Ovary (tissue), 10 donors: ENCODE measurements at places on chromosomes 12 and 14. TPM values are rescaled to one million over a fixed set of nuclear protein-coding genes. Genes with fewer than 3 reads are reported as not detected.

Gene BDKRB1
- 0.87 TPM for total RNA-seq

Gene ASB2
- total RNA-seq: 5.5 TPM

Gene APOLD1
- 12.6 TPM for total RNA-seq

Gene NTS
- 0.46 TPM for total RNA-seq

Gene TC2N
- total RNA-seq: 2.2 TPM

Gene YARS2
- 12.9 TPM for total RNA-seq

Gene MGST1
- 43.1 TPM for total RNA-seq

Gene KRT1
- total RNA-seq: not detected

Gene ADGRD1
- 71.9 TPM for total RNA-seq

Gene OAS1
- total RNA-seq: 8.8 TPM

Gene C12orf60
- total RNA-seq: 1.0 TPM

Gene HELB
- 6.7 TPM for total RNA-seq

Gene NEUROD4
- total RNA-seq: not detected

Gene CISTR
- not detected for total RNA-seq

Gene DAD1
- total RNA-seq: 141 TPM

Gene KRT83
- not detected for total RNA-seq

Gene DUSP6
- total RNA-seq: 34.4 TPM

Gene PMEL
- 11.5 TPM for total RNA-seq

Gene RAD51AP1
- total RNA-seq: 0.53 TPM

Gene SLC38A4
- total RNA-seq: not detected

Gene GSC
- not detected for total RNA-seq

Gene CD163
- 73.1 TPM for total RNA-seq

Gene AQP2
- total RNA-seq: not detected

Gene TSPAN9
- 40.0 TPM for total RNA-seq

Gene PSMC1
- total RNA-seq: 66.8 TPM

Gene CCDC85C
- 7.1 TPM for total RNA-seq

Gene SLC17A8
- 0.08 TPM for total RNA-seq

Gene TAS2R42
- total RNA-seq: not detected

Gene LRRC10
- total RNA-seq: not detected

Gene TMPO
- 116 TPM for total RNA-seq

Gene RSRC2
- 57.5 TPM for total RNA-seq

Gene KRT72
- not detected for total RNA-seq

Gene MLEC
- total RNA-seq: 86.1 TPM
